Lung (tissue), 17 donors: ENCODE measurements at places on chromosomes 1 and 21.

- DNase-seq, result no peak
These were observed 95.9 kb upstream of the PPP2R5A start for GRCh38 chr1:212189352-212189738.

DNA sequence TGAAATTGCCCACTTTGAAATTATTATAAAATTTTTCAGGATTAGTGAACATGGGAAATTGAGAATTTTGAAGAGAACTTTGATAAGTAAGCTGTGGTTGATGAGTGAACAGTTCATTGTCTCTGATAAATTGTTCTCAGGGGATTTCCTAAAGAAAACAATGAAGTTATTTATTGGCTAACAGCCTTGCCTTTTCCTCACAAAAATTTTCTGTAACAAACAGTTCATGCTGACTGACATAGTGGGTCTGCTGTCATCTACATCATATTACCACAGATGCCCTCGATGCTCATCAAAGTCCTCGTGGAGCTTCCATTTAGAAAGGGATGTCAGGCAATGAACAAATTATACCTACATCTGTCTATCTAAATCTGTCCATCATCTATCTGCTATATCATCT is 113.4 kb downstream of the PTBP2 start:
- DNase-seq, result no peak

DNA sequence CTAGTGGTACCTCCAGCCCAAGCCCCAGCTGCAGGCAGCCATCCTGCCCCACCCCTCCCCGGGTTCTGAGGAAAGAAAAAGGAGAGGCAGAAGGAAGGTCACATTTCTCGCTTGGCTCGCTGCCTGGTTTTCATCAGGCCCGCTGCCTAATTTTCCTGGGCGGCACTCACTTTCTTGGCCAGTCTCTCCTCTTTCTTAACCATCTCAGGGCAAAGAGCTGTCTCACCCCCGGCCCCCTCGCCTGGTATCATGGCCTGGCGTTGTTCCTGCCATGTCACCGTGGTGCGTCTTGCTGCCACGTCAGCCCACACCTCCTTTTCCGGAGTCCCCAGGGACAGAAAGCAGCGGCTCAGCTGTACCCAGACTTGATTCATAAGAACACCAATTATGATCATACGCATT is 26.6 kb upstream of the CASZ1 start:
- peak; percentile 39 for DNase-seq

DNA sequence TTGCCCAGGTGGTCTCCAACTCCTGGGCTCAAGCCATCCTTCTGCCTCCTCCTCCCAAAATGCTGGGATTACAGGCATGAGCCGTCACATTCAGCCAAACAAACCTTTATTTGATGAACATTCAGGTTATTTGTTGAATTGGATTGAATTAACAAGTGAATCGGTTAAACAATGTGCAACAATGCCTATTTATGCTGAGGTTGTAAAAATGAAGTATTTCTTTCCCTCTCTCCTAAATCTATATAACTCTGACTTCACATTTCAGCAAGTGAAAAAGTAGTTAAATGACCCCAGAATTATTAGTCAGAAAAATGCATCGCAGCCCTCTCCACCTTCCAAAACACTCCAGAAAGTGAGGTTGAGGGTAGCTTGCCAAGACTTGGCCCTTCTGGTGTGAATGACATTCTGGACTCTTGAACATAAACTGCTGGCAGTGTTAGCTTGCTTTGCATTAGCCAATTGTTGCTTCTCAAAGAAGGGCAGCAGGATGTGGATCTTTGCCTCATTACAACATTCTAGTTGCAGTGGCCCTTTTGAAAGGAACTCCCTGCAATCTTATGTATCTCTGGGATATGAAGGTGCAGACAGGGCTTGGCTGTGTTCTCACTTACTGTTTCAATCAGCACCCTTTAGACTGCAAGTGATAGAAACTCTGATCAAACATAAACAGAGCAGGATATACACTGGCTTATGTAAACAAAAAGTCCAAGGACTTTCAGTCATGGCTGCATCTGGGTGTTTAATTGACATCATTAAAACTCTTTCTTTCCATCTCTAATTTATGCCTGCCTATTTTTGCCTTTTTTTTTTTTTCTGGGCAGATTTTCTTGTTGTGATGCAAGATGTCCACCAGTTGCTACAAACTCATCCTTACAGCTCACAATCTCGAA is 22.4 kb downstream of the EDN2 start:
- DNase-seq, result peak; percentile 69

GRCh38 chr1:108884968-108885367 is 8.2 kb downstream of the GPSM2 start:
- no peak for DNase-seq

DNA sequence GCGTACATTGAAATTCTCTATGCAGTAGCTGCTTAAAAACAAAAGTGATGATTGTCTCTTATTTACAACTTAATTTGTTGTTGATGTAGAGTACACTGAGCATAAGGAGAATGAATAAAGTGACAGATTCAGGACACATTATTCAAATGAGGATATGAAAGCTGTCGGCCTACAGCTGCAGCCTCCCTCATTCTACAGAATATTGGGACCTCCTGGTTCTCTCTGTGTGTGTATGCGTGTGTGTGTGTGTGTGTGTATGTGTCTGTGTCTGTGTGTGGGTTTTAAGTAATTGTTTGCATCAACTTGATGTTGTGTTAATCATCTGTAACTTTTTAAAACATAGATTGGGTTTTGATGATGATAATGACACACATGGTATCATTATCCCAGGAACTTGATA is 17.9 kb downstream of the PROX1 start:
- DNase-seq, result no peak

- no peak for DNase-seq
These were observed 50.4 kb downstream of the CTTNBP2NL start for GRCh38 chr1:112446411-112446810.

DNA sequence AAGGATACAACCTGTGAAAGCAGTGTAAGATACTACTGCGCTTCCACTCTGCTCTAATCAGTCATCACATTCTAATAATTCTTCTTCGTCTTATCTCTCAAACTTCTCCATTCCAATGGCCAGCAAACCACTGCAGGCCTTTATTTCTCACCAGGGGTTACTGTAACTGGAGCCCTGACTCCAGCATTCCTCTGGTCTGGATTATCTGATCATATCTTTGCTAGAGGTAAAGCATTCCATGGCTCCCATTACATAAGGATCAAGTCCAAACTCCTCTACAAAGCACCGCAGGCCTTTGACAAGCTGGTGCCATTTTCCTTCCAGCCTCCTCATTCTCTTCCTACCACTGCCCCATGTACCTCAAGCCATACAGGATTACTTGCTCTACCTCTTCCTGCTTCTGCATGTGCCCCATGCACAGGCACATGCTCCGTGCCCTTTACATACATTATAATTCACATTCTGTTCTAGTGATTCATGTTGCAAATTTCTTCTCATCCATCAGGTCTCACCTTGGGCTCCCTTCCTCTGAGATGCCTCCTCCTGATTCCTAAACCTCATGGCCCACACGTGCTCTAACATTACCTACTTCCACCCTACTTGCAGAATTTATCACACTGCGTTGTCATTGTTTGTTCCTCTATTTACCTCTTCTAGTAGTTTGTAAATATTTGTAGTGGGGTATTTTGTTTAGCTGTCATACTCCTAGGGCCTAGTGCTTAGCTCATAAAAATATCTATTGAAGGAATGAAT is 9.3 kb upstream of the SERBP1 start:
- no peak for DNase-seq

DNA sequence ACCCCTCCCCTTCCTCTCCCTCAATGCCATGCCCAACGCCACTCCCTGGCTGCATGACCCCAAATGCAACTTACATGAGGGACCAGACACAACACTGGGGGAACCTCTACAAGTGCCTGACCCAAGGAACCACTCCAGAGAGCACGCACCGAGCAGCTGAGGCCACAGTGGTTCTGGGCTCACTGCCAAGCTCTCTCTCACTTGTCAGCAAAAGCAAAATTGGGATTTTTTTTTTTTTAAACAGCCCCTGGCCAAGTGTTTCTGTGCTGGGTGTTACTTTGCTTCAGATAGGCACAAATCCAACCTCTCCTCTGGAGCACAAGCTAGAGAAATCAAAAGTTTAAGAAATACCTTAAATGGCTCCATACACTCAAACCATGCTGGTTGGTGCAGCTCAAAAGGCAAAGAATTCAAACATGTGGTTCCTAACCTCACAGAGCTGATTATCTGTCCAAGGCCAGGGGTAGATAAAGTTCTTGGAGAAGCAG is 363.0 kb downstream of the SETD4 start:
- peak; percentile 83 for DNase-seq

DNA sequence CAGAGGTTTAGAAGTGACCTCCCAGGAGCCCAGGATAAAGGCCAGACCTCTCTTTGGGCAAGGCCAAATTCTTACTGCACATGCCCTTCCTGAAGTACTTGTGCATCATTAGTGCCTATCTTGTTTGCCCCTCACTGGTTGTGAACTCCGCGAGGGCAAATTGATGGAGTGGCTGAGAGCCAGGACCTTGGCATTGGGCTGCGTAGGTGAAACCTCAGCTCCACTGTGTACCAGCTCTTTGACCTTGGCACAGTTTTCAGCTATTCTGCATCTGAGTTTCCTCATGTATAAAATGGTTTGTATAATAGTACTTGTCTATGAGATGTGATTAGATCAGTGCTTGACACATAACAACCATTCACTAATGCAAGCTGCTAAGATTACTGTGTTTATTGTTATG is 11.5 kb downstream of the OTUD3 start:
- no peak for DNase-seq

- DNase-seq, result no peak
These were observed 36.7 kb downstream of the ACBD3 start for GRCh38 chr1:226149806-226150205.

DNA sequence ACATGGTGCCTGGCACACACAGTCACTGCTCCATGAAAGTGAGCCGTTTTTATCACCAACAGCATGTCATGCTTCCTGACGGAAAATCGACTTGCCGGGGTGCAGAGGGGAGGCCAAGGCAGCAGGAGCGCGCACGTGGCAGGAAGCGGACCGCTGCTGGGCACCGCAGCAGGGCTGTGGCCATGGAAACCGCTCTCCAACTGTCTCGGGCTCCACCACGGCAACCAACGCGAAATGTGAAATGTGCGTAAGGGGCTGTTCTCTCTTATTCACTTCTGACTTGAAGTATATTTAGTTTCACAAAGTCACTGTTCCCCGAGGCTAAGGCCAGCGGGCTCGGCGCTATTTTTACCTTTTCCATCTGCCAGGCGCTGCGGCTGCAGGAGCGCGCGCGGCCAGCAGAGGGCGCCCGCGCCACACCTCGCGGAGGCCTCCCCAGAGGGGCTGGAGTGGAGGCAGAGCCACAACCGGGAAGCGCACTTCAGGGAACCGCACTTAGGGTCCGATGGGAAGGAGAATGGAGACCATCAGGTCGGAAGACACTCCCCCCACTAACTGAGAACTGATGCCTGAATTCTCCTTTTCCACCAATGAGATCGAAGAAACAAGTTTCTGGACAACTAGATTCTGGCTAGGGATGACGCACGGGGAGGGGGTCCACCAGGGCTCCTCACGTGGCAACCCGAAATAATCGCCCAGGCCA is 19.7 kb downstream of the RCC2 start:
- peak; percentile 61 for DNase-seq

- no peak for DNase-seq
These were observed 7.8 kb downstream of the IRF6 start for GRCh38 chr1:209797978-209798639.

DNA sequence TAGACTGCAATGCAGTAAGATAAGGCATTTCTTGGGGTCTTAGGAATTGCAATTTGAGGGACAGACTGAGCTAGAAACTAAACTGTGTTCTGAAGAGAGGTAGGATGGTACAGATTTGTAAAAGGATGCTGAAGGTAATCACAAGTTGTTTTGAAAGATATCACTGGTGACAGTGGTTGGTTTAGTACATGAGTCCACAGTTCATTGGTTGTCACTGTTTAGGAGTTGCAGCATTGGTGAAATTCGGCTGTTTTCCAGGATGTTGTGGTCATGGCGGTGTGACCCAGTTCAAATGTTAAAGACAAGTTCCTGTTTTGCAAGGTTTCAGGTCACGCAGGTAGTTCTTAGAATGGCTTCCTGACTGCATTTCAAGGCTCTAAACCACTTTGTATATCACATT is 292.8 kb upstream of the B3GALT2 start:
- DNase-seq, result no peak

DNA sequence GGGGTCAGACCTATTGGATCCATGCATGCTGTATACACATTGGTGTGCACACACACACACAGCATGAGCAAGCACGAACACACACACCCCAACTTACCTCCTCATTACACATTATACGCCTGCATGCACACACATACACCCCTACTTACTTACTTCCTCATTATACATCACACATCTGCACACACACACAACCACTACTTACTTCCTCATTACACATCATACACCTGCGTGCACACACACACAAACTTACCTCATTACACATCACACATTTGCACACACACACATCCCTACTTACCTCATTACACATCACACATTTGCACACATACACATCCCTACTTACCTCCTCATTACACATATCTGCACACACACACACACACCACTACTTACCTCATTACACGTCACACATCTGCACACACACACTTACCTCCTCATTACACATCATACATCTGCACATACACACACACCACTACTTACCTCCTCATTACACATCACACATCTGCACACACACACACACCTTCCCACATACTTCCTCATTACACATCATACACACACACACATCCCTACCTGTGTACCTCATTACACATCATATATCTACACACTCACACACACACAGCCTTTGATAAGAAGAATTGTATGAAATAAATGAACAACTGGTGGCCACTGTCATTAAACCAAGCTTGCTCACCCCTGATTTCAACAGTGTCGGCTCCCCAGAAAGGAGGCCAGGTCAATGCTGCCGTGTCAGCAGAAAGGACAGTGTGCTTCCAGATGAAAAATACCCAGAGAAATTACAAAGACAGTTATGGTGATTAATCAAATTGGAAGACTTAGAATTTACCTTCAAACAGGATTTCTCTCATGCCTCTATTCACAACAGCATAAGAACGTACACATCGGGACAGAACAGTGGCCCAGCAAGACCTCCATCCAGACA is 117.8 kb downstream of the SETD4 start:
- DNase-seq, result no peak

DNA sequence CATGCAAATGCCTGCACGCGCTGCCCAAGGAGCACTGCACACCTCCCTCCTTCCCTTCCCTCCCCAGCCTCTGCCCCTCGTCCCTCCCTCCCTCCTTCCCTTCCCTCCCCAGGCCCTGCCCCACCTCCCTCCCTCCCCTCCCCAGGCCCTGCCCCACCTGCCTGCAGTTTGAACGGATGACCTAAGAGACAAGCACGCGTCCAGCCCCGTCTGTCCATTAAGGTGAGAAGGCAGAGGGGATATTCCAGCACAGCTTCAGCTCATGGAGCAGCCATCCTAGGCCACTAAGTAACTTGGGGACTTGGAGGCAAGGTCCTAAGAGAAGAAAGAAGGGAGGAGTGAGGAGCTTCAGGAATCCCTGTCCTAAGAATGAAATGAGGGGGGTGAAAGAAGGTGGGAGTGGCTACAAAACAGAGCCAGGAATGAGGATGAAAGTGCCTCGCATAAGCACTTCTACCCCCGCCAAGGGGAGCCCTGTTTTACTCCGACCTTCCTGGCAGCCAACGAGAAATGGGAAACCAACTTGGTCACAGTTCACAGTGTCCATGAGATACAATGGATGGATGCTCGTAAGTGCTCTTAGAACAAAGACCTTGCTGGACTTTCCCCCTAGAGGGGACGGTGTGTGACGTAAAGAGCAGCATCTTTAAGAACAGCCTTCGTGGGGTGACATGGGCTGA is 21.3 kb upstream of the EFHD2 start:
- DNase-seq, result no peak
